ENCODE measurements at places on chromosomes 3 and 15.

DNA sequence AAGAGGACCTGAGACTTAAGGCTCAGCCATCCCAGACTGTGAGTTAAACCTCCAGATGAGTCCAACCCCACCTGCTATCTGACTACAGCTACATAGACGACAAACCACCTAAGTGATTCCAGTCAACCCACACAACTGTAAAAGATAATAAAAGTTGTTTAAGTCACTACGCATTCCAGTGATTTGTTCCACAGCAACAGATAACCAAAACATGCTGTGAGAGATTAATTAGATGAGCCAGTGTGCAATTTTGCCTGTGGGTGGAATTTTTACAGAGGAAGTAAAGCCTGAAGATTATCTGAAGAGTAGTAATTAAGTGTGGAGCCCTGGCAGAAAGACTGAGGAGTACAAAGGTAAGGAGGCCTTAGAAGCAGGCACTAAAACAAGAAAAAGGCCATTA, 5.4 kb downstream of the BTBD1 start:
- DNase-seq: no peak

DNA sequence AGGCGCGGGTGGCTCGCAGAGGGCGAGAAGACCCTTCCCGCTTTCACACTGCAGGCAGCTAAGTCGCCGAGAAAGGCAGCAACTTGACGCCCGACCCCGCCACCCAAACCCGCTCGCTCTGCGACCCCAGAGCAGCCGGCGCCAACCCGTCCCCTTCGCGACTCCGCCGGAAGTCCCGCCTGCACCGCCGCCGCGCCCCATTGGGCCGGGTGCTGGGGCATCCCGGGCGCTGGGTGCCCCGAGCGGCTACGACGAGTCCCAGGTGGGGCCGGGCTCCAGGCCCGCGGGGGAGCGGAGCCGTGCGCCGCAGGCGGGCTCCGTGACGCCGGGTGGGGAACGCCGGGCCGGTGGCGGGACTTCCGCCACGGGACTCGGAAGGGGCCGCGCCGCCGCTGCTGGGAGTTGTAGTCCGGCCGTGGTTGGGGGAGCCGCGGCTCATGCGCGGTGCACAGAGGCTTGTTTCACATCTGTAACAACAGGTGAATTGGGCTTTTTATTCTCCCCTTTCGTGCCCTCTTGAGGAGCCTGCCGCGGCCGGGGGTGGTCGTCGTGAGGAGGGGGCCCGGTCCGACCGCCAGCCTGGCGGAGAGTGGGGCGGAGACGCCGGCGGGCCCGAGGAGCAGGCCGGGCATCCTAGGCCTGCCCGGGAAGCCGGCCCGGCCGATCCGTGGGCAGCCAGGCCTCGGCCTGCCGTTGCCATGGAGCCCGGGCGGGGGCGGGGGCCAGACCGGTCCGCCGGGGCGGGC, at the start of gene DHX30:
DHX30 (plus strand) TSS at position 405 of the 746 bp plus-strand sequence. CDS start 7,546 bp downstream, outside the sequence.
- peak; percentile 94 for DNase-seq

GRCh38 chr15:51497806-51498205, 124.8 kb downstream of the DMXL2 start:
- no peak for DNase-seq

GRCh38 chr15:76988867-76989780, 5.8 kb upstream of the PSTPIP1 start:
- DNase-seq: no peak

- DNase-seq: no peak
Observed at GRCh38 chr3:186566772-186567071, 417 bp downstream of the TBCCD1 start.

DNA sequence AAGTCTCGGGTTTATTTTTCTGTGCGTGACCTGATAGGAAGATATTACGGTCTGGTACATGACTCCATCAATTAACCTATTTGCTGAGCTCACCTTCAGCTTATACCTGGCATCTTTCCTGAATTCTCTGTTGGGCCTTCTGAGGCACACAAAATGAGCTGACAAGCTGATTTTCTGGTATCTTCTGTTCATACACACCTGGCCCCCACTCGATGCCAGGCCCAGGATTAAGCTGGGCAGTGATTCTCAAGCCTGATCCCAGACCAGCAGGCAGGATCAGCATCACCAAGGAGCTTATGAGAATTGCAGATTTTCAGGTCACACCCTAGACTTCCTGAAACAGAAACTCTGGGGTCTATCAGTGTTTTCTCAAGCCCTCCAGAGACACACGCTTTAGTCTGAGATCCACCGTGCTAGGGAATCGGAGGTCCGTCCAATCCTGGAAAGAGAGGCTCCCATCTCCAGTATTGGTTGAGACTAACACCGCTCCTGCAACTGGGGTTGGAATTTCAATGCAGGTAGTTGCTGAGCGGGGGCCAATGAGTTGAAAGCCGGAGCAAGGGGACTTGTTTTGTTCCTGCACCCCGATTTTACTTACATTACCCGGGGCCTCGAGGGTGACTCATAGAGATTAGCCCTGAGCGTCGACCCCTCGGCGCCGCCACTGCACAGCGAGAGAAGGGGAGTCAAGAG, 636 bp upstream of the EIF1B start:
- DNase-seq: peak; percentile 15

GRCh38 chr3:27724459-27725197, 2.5 kb upstream of the EOMES start:
- DNase-seq: no peak

- DNase-seq: no peak
Observed at GRCh38 chr15:69164807-69165636, 4.6 kb downstream of the GLCE start.

DNA sequence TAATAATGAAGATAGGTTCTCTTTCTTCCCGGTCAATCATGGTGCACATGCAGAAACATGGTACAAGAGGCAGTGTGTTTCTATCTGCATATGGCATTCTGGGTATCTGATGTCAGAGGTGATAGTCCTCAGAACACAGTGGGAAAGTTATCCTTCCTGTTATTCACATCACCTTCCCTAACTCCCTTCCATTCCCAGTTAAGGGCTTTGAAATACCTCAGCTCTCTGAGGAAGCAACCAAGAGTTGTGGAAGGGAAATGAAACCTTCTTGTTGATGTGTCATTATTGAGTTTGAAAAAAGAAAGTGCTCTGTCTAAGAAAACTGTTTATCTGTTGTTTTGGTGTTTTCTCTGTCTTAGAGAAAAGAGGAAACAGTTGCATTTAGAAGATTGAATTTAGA, 21.9 kb upstream of the P2RY13 start:
- peak; percentile 34 for DNase-seq

DNA sequence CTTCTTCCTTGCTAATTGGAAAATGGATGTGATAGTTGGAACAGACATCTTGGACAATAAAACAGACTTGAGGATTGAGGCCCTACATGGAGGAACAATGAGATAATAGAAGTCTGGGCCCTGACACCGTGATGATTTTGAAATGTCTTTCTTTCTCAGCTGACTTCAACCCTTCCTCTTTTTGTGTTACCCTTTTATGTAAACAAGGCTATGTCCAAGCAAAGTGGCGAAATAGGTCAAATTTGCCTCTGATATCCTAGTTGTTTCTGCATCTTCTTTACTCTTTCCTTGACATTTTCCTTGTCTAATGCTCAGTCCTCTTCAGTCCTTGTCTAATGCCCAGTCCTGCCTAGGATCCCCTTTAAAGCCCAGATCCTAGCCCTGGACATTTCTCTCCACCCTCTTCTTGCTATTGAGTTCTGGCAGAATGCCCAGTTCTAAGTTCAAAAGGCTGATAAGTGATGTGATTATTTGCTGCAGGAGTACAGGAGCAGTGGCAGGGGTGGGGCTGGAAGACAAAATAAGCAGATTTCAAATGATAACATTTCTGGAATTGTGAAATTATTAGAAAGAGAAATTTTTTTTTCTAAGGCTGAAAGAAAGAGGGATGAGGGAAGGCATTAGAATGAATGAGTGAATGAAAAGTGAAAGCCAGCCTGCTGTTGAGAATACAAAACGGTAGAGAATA, 6.5 kb upstream of the VPS8 start:
- DNase-seq: no peak

DNA sequence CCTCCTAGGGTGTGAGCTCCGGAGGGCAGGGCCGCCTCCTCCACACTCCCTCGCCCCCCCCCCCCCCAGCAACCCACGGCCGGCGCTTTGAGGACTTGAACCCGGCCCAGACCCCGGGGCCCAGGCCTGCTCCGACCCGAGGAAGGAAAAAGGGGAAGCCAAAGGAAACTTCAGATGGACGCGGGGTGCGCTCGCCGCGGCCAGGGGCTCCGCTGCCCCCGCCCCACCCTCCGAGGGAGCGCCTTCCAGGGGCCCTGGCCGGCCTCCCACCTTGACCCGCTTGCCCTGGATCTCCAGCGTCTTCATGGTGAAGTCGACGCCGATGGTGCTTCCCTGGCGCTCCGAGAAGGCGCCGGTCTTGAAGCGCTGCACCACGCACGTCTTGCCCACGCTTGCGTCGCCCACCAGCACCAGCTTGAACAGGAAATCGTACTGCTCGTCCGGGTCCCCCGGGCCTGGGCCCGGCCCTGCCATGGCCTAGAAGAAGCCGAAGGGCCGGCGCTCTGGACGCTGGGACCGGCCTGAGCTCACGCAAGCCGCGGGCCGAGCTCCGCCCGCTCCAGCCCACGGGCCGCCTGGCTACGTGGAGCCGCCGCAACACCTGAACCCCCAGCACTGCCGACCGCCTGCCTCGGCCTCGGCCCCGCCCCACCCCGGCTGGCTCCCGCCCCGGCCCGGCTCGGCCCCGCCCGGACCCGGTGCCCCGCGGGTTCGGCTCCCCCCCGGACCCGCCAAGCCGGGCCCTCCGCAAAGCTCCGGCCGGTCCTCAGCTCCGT, 400 bp downstream of the RAB43 start:
- DNase-seq: no peak

- DNase-seq: no peak
Observed at GRCh38 chr15:72827226-72827625, 43.7 kb upstream of the ADPGK start.

DNA sequence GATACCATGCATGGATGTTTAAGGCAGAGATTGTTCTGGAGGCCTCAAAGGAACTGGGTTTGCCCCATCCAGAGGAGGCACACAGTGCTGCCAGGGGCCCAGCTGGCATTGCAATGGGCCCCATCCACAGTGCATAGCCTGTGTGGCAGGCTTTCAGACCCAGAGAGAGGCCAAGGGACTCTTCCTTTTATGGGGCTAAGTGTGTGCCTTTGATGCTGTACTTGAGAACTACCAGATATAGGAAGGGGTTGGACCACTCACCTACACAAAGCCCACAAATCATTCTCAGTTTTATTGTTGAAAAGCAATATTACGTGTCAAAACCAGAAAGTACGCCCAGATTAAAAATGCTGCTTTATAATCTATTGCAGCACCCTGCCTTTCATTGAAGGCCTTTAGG, 134.9 kb downstream of the EPHB1 start:
- no peak for DNase-seq

GRCh38 chr3:42647821-42648459, 5.6 kb upstream of the ZBTB47 start:
- no peak for DNase-seq

DNA sequence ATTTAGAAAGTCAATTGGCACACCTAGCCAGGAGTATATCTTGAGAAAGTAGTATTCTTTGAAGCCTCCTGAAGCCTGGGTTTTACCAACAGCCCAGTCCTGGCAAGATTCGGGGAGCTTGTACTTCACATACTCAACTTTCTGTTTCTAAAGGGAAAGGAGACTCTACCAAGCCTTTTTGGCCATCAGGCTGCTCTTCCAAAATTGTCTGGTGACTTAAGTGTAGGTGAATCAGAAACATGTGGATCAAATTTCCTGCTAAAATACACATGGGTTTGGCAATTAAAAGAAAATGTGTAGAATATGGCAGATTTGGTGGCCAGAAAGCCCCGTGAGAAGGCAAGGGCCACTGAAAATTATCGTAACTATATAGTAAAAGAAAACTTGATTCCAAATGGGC, 15.9 kb upstream of the GREM1 start:
- no peak for DNase-seq

GRCh38 chr3:170641510-170642236, 55.8 kb upstream of the SLC7A14 start:
- no peak for DNase-seq

DNA sequence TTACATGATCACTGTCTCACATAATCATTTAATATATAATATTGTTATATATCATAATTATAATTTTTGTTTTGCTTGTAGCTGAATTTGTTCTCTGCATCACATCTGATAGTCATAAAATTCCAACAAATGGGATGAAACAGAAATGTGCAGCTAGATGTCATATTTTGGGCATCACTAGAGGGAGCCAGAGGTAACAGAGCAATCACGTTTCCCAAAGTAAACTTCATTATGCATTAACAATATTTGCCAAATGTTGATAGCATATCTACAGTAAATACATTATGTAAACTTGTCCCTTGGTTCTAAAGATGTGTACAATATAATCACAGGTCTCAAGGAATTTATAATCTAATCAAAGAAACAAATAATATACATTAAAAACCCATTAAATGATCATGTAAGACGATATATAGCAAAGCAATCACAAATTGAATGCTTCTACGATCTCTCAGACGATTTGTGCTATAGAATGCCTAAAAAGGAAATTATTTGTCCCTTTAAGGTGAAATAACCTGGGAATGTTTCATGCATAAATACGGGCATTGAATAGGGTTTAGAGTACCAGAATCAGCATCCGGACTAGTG, 234.2 kb upstream of the MCTP2 start:
- no peak for DNase-seq

DNA sequence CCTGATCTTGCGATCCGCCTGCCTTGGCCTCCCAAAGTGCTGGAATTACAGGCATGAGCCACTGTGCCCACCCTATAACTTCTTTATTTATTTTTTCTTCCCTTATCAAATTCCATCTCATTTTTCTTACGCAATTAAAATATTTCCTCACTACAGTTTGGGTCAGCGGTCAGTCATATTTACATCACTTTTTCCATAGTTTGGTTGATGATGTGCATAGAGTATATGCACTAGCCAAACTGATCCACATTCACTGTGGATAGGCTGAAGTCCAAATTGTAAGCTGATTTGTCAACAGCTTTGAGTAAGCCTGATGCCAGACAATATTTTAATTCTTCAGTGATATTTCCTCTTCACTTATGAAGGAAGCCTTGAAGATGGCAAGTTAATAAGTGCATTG, 256.3 kb downstream of the TIGIT start:
- no peak for DNase-seq

DNA sequence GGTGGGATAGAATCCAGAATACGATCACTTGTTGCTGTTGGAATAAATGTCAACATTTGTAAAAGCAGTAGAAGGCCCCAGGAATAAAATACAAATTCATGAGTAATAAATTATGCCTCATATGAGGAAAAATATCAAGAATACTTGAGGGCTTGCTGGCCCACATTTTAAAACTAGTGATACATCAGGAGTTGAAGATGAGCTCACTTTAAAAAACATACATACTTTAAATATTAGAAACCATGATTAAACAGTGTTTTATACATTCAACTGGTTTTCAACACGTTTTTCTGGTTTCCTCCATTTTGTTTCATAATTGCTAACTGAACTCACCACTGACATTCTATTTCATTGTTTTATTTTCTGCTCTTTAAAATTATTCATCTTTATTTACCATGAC, 141.4 kb downstream of the TFG start:
- DNase-seq: no peak

Measured in GM10248 (cell line).